HFFc6 (cell line): ENCODE measurements at places on chromosomes 12 and 14. TPM values are rescaled to one million over a fixed set of nuclear protein-coding genes. Genes with fewer than 3 reads are reported as not detected.

Gene A2M
- total RNA-seq: 0.33 to 1.1 TPM (median 0.34 TPM) in 3 replicates

Gene RNASE2
- not detected in 3 replicates for total RNA-seq

Gene ETNK1
- 26.3 to 30.5 TPM (median 28.9 TPM) in 3 replicates for total RNA-seq

Gene KRT75
- not detected in 3 replicates for total RNA-seq

Gene HOXC9
- total RNA-seq: 0.21 to 2.2 TPM (median 0.38 TPM) in 3 replicates

Gene CCDC88C
- total RNA-seq: 0.26 to 0.61 TPM (median 0.30 TPM) in 3 replicates

Gene MFAP5
- total RNA-seq: 37.6 and 160 TPM in 2 replicates

Gene AQP6
- not detected in 3 replicates for total RNA-seq
